EH (cell line): ENCODE measurements at places on chromosomes 3 and 15.

DNA sequence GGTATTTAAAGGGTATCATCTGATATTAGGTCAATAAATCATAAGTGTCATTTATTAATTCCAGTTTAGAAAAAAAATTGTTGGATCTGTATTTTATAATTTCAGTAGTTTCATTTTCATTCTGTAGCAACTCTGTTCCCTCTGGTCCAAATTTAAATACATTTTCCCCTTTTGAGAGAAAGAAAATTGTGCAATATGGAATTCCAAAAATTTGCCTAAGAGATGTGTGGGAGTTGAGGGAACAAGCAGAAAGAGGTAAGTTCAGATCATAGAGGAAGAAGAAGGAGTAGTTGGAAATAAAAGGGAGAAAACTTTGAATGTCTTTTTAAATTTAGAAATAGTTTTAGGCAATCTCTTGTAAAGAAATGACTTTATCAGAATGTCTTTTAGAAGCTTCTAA lies 48.9 kb upstream of the MME start:
- DNase-seq: peak; percentile 50

DNA sequence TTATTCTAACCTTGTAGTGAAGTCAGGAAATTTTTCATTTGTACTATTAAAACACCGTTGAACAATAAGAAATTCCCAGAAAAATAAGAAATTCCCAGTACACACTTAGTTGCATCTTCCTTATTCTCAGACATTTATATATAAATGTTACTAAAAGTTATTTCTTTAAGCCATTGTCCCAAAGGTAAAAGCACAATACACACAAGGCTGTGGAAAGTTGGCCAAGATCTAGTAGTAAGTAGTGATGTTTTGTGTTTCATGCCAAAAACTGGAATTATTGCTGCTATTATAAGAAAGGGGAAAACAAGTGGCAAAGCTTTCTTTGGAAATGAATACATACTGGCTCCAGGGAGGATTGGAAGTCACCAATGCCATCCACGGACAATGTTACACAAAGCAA lies 802.5 kb upstream of the DPPA4 start:
- DNase-seq: no peak

- DNase-seq: no peak
Observed at GRCh38 chr3:151538456-151539393, 77.9 kb upstream of the IGSF10 start.

- DNase-seq: no peak
Observed at GRCh38 chr3:124576565-124577493, 153.4 kb upstream of the UMPS start.

GRCh38 chr15:66715720-66716655 lies 14.0 kb downstream of the SMAD6 start:
- DNase-seq: no peak

- no peak for DNase-seq
Observed at GRCh38 chr3:143657391-143657790, 190.9 kb downstream of the SLC9A9 start.

DNA sequence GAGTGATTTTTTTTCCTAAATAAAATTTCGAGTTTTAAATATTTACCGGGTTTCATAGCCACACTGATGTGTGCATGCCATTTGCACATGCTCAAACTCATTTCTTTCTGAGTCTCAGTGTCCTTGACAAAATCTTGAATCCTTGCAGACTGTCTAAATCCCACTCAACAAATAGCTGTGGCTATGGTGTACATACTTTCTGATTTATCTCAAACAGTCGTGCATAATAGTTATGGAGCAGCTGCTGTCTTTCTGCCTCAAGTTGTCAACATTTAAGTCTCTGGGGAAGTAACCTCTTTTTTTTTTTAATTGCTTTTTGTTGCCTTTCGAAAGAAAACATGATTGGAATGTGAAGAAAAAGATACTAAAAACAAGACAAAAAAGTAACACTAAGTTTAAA lies 52.8 kb upstream of the UTS2B start:
- peak; percentile 47 for DNase-seq

DNA sequence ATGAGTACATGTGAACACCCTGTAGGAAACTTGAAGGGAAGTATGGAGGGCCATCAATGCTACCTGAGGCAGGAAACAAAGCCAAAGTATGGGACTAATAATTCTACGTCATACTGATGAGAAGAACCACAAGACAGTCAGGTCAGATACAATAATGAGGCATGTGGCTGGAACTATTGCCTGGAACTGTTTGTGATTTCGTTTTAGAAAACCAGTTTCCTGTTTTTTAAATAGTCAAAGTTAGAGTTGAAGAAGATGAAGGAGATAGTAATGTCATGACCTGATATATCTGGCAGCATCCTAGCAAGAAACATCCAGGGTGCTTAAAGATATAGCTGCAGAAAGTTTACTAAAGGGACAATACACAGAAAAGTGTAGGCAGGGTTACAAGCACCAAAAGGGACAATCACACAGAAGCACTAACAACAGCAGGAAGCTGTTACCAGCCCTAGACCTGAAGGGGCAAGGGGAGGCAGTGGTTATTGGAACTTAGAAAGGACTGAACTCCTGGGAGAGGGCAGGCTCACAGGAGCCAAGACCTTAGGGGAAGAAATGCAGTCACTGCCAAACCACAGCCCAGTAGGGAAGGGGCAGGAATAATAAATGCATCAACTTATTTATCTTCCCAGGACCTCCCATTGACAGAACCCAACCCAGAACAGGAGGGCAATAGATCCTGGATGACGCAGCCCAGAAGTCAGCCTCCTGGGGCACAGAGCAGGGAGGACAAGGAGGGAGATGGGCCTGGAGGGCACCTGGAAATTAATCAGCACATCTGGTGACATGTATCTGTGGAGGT lies 302.1 kb upstream of the STT3B start:
- DNase-seq: no peak

- no peak for DNase-seq
Observed at GRCh38 chr3:196321162-196321561, 3.1 kb upstream of the DYNLT2B start.
